ENCODE measurements at places on chromosomes 2 and 18.

DNA sequence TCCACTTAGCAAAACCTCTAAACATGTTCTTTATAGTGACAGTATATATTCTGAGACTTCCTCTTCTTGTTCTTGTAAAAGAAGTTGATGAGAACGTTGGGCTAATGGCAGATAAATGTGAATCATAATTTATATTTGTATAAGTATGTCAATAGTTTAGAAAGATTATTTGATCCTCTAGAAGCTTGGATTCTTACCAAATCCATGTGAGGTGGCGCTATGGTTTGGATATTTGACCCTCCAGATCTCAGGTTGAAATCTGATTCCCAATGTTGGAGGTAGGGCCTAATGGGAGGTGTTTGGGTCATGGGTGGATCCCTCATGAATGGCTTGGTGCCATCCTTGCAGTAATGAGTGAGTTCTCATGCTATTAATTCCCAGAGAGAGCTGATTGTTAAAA lies 29.8 kb upstream of the SCN1A start:
- DNase-seq: no peak

DNA sequence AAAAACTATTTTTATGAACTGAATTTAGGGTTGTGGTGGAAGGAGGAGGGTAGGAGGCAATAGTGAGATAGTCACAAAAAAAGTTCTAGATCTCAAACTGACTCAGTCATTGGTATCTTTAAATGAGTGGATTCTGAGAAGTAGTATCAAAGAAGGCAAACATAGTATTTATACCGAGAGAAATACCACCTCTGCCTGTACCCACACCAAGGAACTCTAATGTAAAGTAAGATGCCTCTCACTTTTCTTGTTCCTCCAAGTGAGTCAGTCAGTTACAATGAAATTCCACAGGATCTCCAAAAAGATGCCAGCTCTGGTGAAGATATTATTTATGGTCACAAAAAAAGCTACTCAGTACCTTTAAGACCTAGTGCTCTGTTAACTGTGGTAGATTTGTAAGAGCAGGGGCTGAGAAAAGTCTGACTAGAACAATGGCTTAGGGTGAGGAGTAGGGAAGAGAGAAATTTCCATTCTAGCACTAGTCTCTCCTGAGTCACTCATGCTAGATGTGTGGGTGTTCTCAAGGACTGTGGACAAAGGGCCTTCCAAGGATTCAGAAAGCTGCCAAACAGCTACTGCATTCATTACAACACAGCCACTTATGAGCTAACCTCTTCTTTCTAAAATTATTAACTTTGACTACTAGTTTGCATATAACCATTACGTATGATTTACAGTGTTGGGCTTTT lies 36.3 kb downstream of the YWHAQ start:
- DNase-seq: no peak

- DNase-seq: no peak
Measured at GRCh38 chr2:19837235-19837766, 64.5 kb downstream of the TTC32 start.

GRCh38 chr2:43482961-43483360 lies 112.9 kb downstream of the THADA start:
- no peak for DNase-seq

- no peak for DNase-seq
Measured at GRCh38 chr2:230170532-230170931, 49.3 kb downstream of the SP110 start.

Measured in activated CD4-positive, alpha-beta T cell treated with anti-CD3 and anti-CD28 coated beads for 24 hours (primary cell).